NCI-H345 (cell line): ENCODE measurements at places on chromosomes 2 and 18.

- no peak for DNase-seq
These were observed 198.4 kb downstream of the GALR1 start for GRCh38 chr18:77448046-77448445.

- no peak for DNase-seq
These were observed 821 bp downstream of the OXER1 start for GRCh38 chr2:42762823-42763804.

GRCh38 chr2:156306821-156307220 is 25.7 kb downstream of the NR4A2 start:
- no peak for DNase-seq

DNA sequence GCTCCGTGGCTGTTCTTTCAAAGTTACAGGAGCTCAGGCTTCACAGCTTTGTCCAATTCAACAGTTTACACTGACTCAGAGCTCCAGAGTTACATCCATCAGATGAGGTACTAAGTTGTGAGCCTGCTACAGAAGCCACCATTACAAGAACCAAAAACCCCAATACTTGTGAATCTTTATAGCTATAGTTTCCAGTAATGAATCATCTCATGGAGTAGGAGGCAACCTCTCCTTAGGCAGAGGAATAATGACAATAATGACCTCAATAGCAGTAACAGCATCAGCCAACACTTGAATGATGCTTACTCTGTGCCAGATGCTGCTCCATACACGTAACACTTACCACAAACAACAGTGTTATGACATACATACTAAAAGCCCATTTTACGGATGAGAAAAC is 3.6 kb downstream of the ZC3H8 start:
- DNase-seq: no peak

GRCh38 chr2:152222975-152223637 is 47.5 kb upstream of the STAM2 start:
- DNase-seq: peak; percentile 86

- DNase-seq: no peak
These were observed 88.9 kb downstream of the SNTG2 start for GRCh38 chr2:1039549-1039948.

GRCh38 chr2:75053484-75054112 is 95.2 kb downstream of the POLE4 start:
- peak; percentile 52 for DNase-seq
